ENCODE measurements at places on chromosomes 5 and 9. TPM values are rescaled to one million over a fixed set of nuclear protein-coding genes. Genes with fewer than 3 reads are reported as not detected.

The MAST4 gene
- total RNA-seq: 16.8 TPM

GRCh38 chr9:98477884-98478283 lies 222.4 kb upstream of the TBC1D2 start:
- DNase-seq: no peak

DNA sequence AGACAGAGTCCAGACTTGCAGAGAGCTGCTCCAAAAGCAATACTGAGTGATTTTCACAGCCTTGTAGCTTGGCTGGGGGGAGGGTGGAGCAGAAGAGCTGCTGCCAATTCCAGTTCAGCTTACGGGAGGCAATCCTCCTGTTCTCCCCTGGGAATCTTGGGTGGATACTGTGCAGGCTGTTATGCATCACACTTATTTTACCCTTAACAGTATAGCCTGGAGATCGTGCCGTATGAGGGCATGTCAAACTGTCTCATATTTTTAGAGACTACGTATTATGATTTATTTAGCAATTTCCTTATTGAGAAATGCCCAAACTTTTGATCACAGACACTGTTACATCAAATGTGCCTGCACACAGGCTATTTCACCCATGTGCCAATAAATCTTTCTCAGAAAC lies 85.2 kb downstream of the BASP1 start:
- DNase-seq: peak; percentile 98

GRCh38 chr5:92633875-92634487 lies 947.0 kb downstream of the NR2F1-AS1 start:
- DNase-seq: no peak

All from fibroblast of the aortic adventitia (primary cell).